Small intestine (tissue), 16 donors: ENCODE measurements at places on chromosomes 11 and 22.

GRCh38 chr22:36086170-36086490, 57.5 kb upstream of the RBFOX2 start:
- H3K27me3 ChIP-seq, result no peaks in the 10 kb centered on the region
- no peak overlapping the region for H3K27ac ChIP-seq
- H3K4me1 ChIP-seq, result no peaks in the 10 kb centered on the region
- H3K4me3 ChIP-seq, result no peak overlapping the region
- DNase-seq, result peak; percentile 52

- no peak for DNase-seq
- H3K4me1 ChIP-seq, result no peaks in the 10 kb centered on the region
- no peak overlapping the region for H3K4me3 ChIP-seq
- no peaks in the 10 kb centered on the region for H3K27me3 ChIP-seq
- no peaks in the 10 kb centered on the region for H3K36me3 ChIP-seq
These were observed 354.8 kb downstream of the ETS1 start for GRCh38 chr11:128232588-128232987.

DNA sequence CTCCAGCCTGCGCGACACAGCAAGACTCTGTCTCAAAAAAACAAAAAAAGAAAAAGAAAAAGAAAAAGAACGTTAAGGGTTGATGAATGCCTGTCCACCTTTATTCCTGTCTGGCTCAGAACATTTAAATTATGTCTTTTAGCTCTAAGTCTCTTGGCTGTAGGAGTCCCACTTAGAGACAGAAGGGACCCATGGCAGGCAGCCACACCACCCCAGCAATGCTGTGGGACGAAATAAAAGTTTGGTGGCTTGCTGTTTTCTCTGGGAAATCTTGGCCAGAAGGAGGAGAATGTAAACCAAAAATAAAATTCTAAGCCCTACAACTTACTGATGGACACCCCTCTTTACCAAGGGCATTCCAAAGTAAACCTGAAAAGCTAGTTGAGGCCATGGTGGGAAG, 38.9 kb upstream of the GNAZ start:
- DNase-seq, result no peak
- H3K27ac ChIP-seq, result no peak overlapping the region
- H3K27me3 ChIP-seq, result no peaks in the 10 kb centered on the region

DNA sequence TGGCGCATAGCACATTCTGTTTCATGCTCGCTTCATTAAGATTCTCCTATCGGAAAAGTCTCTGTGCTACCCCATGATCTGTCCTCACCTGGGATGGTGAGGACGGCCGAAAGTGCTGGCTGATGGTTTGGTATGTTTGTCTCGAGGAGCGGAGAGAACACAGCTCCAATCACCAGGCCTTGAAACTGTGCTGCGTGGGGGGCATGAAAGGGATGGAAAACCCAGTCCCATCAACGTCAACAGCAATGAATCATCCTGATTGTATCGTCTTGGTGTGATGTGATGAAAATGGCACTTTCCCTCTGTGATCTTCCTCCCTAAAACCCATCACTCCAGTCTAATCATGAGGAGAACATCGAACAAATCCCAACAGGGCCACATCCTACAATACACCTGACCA, 8.4 kb downstream of the FXYD6 start:
- H3K27me3 ChIP-seq, result no peaks in the 10 kb centered on the region
- no peaks in the 10 kb centered on the region for H3K4me1 ChIP-seq
- DNase-seq, result no peak
- H3K27ac ChIP-seq, result no peak overlapping the region
- peaks cover 2% of the 10 kb centered on the region for H3K36me3 ChIP-seq

DNA sequence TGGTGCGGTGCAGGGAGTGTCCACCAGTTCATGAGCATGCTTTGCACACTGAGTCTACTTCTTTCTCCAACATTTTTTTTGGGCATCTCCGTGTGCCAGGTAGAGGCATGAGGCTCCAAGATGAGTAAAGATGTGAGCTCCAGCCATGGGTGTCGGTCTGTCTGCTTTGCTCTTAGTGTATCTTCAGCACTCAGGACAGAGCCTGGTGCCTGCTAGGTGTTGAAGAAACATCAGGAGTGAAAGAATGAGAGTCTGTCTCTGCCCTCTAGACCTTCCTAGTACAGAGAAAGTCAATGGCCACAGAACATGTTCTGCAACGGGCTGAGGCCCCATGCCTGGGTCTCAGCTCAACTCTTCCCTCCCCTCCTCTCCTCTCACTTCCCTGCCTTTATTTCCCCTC, 486.5 kb downstream of the TBC1D22A start:
- no peaks in the 10 kb centered on the region for H3K36me3 ChIP-seq
- no peak overlapping the region for H3K4me3 ChIP-seq
- H3K27me3 ChIP-seq, result no peaks in the 10 kb centered on the region
- H3K4me1 ChIP-seq, result no peaks in the 10 kb centered on the region

- H3K4me3 ChIP-seq, result no peak overlapping the region
- no peaks in the 10 kb centered on the region for H3K36me3 ChIP-seq
- H3K27ac ChIP-seq, result no peak overlapping the region
- no peaks in the 10 kb centered on the region for H3K27me3 ChIP-seq
- DNase-seq, result no peak
These were observed 128.2 kb downstream of the ZNF280B start for GRCh38 chr22:22380098-22381030.

- no peaks in the 10 kb centered on the region for H3K4me1 ChIP-seq
- no peak overlapping the region for H3K27ac ChIP-seq
- DNase-seq, result no peak
- H3K36me3 ChIP-seq, result no peaks in the 10 kb centered on the region
These were observed 6.3 kb downstream of the KCNJ1 start for GRCh38 chr11:128860571-128861361.

- H3K27me3 ChIP-seq, result no peaks in the 10 kb centered on the region
- DNase-seq, result no peak
- H3K36me3 ChIP-seq, result no peaks in the 10 kb centered on the region
- no peak overlapping the region for H3K27ac ChIP-seq
- no peak overlapping the region for H3K4me3 ChIP-seq
- no peaks in the 10 kb centered on the region for H3K4me1 ChIP-seq
These were observed 77.4 kb downstream of the CWC15 start for GRCh38 chr11:94895971-94896370.

- DNase-seq, result no peak
- H3K4me1 ChIP-seq, result no peaks in the 10 kb centered on the region
- no peak overlapping the region for H3K27ac ChIP-seq
These were observed 16.6 kb downstream of the CAVIN3 start for GRCh38 chr11:6303661-6304060.

GRCh38 chr11:34180040-34180813, 74.8 kb downstream of the NAT10 start:
- no peaks in the 10 kb centered on the region for H3K4me1 ChIP-seq
- DNase-seq, result no peak
- H3K36me3 ChIP-seq, result no peaks in the 10 kb centered on the region
- H3K27me3 ChIP-seq, result no peaks in the 10 kb centered on the region

DNA sequence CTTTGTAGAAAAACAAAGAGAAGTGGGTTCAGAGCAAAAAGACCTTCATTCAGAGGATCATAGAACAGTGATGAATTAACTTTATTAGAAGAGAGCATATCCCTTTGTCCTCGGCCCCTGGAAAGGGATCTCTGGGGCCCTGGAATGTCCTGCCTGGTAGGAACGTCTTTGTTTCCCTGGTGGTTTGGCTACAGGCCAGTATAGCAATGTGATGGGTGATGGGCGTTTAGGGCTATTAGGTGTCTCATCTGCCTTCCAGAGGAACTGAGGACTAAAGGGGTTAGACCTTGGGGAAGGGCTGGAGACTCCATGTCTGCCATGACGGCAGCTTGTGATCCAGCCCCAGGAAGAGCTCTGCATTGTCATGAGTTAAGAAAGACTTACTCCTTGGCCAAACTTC, 9.1 kb downstream of the APOL4 start:
- H3K27ac ChIP-seq, result no peak overlapping the region
- DNase-seq, result no peak
- peaks cover 4% of the 10 kb centered on the region for H3K4me1 ChIP-seq
- H3K36me3 ChIP-seq, result no peaks in the 10 kb centered on the region
- H3K4me3 ChIP-seq, result no peak overlapping the region
- H3K27me3 ChIP-seq, result no peaks in the 10 kb centered on the region

DNA sequence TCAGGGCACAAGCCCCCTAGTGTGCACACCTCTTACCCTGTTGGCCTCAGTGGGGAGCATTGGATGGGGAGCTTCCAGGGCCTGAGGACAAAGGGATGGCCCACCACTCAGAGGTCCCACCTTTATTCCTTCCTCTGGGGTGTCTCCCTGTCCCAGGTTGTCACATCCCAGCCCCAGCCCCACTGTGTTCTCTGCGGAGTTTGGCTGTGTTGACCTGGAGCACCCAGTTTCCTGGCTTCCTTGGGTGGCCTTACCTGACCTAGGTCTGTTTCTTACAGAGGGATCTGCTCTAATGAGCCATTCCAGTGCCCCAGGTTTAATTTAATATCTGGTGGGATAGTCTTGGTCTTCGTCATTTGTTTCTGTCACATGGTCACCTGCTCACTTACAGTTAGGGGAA, 38.8 kb upstream of the HORMAD2 start:
- H3K4me1 ChIP-seq, result peaks cover 20% of the 10 kb centered on the region
- no peaks in the 10 kb centered on the region for H3K27me3 ChIP-seq
- H3K36me3 ChIP-seq, result no peaks in the 10 kb centered on the region
- DNase-seq, result no peak
- H3K4me3 ChIP-seq, result no peak overlapping the region
- no peak overlapping the region for H3K27ac ChIP-seq

- H3K27ac ChIP-seq, result no peak overlapping the region
- DNase-seq, result no peak
- no peaks in the 10 kb centered on the region for H3K36me3 ChIP-seq
- H3K27me3 ChIP-seq, result peaks cover 25% of the 10 kb centered on the region
These were observed 46.5 kb downstream of the SLC22A12 start for GRCh38 chr11:64637334-64638017.

DNA sequence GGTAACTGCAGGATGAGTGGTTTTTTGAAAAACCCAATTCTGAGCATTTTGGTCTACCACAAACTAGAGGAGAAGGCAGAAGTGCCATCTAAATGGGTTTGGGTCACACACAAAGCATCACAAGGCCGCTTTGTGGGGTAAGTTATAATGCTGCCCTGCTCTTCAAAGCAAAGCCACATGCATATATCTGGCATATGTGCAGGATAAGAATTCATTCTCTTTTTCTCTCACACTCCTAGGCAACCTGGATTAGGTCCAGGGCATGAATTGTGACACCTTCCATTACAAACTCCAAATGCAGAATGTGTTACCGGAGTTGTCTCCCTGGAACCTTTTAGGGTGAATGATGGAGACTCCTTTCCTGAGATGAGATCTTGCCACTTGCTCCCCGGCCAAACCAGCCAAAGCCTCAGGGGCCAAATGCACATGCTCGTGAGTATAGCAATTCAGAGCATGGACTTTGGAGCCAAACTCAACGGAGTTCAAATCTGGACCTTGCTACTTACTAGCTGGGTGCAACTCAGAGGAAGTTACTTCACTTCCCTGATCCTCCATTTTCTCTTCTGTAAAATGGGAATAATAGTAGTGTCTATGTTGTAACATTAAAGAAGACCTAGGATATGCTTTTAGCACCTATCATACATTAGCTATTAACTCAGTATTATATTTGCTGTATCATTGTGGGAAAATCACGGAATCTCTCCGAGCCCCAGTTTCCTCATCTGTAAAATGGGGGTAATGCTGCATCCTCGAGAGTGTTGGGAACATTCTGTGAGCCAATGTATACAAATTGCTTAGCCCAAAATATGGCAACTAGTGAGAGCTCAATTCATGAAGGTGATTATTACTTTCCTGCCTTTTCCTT, 96.6 kb downstream of the COMMD9 start:
- H3K36me3 ChIP-seq, result no peaks in the 10 kb centered on the region
- peak; percentile 34 for DNase-seq
- H3K27me3 ChIP-seq, result no peaks in the 10 kb centered on the region
- H3K4me1 ChIP-seq, result no peaks in the 10 kb centered on the region
- no peak overlapping the region for H3K27ac ChIP-seq
- no peak overlapping the region for H3K4me3 ChIP-seq

DNA sequence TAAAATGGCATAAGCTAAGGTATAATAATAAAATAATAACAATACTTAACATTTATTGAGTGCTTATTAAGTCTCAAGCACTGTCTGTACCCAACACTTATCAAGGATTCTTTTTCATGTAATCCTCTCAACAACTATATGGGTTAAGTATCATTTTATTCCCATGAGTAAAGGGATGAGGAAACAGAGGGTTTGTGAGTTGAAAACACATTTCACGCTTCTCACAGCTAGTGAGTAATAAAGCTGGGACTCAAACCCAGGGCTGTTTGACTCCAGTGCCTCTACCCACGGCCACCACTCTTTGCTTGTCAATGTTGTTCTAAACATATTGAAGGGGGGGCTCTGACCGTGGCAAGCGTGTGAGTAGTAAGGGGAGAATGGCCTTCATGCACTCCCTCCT, 8.7 kb downstream of the CD3E start:
- DNase-seq, result no peak
- H3K4me3 ChIP-seq, result no peak overlapping the region
- H3K4me1 ChIP-seq, result no peaks in the 10 kb centered on the region
- H3K27me3 ChIP-seq, result no peaks in the 10 kb centered on the region
- H3K36me3 ChIP-seq, result no peaks in the 10 kb centered on the region

GRCh38 chr11:119907122-119907851, 178.3 kb upstream of the NECTIN1 start:
- DNase-seq, result peak; percentile 97
- no peaks in the 10 kb centered on the region for H3K36me3 ChIP-seq
- H3K27ac ChIP-seq, result peak overlapping the region; percentile 93

DNA sequence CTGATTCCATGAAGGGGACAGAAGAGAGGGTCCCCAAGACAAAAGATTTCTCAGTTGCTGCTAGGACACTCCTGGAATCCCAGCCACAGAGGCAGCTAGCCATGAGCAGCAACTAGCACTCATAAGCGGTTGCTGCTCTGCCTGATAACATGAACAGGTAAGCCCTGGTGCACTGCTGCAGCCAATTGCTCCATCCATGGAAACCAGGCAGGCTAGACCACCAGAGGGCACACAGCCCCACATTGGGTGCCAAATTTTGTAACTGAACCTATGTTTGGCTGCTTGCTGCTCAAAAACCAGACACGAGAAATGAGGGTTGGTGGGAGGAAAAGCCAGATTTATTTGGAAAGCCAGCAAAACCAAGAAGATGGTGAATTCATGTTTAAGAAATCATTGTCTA, 21.9 kb upstream of the QSER1 start:
- no peaks in the 10 kb centered on the region for H3K27me3 ChIP-seq
- no peak overlapping the region for H3K27ac ChIP-seq
- no peaks in the 10 kb centered on the region for H3K4me1 ChIP-seq
- H3K36me3 ChIP-seq, result no peaks in the 10 kb centered on the region
- DNase-seq, result no peak

- H3K27me3 ChIP-seq, result no peaks in the 10 kb centered on the region
- H3K27ac ChIP-seq, result no peak overlapping the region
- no peak overlapping the region for H3K4me3 ChIP-seq
These were observed 4.7 kb upstream of the TTC36 start for GRCh38 chr11:118522571-118523072.

GRCh38 chr11:95506777-95507176, 275.8 kb upstream of the SESN3 start:
- no peaks in the 10 kb centered on the region for H3K36me3 ChIP-seq
- no peak overlapping the region for H3K4me3 ChIP-seq
- H3K4me1 ChIP-seq, result no peaks in the 10 kb centered on the region
- H3K27ac ChIP-seq, result no peak overlapping the region

- H3K27ac ChIP-seq, result peak overlapping the region; percentile 61
- H3K4me3 ChIP-seq, result no peak overlapping the region
- peaks cover 3% of the 10 kb centered on the region for H3K4me1 ChIP-seq
- H3K27me3 ChIP-seq, result no peaks in the 10 kb centered on the region
- peak; percentile 84 for DNase-seq
These were observed 27.6 kb downstream of the PLA2G6 start for GRCh38 chr22:38153821-38154562.
